Activated CD4-positive, alpha-beta T cell treated with anti-CD3 and anti-CD28 coated beads, Interleukin-2, amount 50 U/mL, for 1 hour (primary cell): ENCODE measurements at places on chromosomes 2 and 18.

DNA sequence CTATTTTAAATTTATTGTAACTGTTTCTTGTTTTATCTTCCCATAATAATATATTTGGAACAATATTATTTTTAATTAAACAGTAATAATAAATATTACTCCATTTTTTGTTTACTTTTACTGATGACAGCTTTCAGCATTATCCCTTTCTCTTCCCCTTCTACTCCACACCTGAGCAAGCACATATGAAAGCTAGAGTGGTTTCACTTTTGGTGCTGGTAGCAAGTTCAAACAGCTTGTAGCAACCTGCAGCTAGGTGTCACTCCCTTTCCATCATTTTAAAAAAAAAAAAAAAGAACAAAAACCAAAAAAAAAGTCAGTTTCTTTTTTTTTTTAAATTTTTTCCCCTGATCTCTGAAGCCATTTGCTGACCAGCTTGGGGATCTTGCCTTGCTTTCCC, 801.8 kb downstream of the CCDC85A start:
- DNase-seq: no peak

DNA sequence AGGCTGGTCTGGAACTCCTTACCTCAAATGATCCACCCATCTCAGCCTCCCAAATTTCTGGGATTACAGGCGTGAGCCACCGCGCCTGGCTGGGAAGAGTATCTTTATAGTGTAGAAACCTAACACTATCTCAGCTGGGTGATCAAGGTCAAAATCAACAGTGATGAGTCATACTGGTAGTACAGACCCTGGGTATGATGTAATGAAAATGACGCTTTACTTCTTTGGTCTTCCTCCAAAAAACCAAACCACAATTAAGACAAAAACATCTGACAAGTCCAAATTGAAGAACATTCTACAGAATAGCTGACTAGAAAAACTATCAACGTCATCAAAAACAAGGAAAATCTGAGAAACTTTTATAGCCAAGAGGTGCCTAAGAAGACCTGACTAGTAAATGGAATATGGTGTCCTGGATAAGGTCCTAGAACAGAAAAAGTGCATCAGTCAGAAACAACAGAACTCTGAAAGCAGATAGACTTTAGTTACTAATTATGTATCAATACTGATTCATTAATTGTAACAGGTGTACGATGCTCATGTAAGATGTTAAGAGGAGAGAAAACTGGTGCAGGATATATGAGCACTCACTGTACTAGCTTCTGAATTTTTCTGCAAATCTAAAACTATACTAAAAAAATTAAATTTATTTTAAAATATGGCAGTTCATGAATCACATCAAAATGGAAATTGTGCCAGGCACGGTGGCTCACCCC, 25.4 kb downstream of the PDCL3 start:
- peak; percentile 14 for DNase-seq

- DNase-seq: no peak
These were observed 3.5 kb downstream of the SLC4A3 start for GRCh38 chr2:219630770-219631405.

DNA sequence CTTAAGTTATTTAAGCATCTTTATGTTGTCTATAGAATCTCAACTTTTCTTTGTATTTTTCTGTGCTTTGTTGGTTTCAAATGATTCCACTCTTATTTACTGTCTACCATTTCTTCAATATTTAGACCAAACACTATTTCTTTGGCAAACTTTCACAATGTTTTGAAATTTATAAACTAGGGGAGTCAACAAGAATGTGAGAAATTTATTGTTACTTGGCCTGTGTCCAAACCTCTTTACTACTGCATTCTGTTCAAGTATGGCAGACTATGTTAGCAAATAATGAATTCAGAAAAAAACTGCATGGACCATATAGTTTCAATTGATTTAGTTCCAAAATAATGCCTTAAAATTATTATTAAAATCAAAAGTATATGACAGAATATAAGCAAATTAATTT, 470.2 kb downstream of the FBXO15 start:
- no peak for DNase-seq

DNA sequence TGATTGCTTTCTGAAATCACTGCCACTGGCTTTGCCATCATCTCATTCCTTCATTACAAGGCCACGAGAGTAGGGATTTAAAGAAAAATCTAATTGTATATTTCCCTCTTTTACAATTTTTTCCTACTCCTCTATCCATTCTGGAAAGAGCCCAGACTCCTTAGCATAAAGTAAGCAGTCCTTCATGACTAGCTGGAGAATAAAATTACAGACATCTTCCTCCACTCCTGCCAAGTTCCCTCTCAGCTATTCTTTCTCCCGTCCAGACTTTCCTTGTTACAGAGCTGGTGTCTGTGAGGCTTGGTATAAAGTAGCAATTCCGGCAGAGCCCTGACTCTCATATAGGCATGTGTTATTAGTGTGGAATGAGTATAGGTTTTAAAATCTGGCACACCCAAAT, 806.8 kb downstream of the PLCL1 start:
- DNase-seq: no peak

GRCh38 chr2:133303150-133303549, 265.1 kb downstream of the NCKAP5 start:
- no peak for DNase-seq

DNA sequence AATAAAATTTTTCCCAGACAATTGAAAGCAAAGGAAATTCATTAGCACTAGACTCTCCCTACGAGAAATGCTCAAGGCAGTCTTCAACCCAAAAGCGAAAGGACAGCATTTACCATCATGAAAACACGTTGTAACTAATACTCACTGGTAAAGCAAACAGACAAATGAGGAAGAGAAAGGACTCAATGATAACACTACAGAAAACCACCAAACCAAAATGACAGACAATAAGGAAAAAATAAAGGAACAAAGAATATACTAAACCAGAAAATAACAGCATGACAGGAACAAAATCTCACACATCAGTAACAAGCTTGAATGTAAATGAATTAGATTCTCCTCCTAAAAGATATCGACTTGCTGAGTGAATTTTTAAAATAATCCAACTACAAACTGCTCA, 190.7 kb downstream of the NOL4 start:
- no peak for DNase-seq

DNA sequence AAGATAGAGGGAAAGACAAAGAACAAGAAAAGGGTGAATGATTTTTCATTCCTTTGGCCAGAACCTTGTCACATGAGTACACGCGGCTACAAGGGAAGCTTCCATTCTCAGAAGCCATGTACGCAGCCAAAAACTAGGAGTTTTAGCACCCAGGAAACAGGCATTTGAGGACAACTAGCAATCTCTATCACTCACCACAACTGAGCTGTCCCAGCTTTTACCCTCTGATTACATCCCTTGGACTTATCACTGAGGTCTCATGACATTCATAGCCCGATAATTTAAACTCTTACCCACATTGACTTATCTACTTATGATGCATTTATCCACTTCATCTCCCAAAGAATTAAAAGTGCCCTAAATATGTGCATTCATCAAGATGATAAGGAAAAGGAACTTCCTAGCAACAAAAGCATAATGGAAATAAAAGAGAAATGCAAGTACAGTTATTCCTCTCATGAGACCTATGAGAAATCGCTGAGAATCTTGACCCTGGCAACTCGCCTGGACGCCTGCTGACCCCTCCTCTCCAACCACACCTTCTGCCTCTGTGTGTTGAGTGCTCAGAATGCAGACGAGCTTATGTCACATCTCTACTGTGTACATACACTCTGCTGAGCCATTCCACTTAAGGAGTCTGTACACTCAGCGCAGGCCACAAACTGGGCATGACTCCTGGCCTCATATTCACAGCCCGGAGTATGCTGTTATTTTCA, 28.7 kb upstream of the MFSD6 start:
- no peak for DNase-seq

DNA sequence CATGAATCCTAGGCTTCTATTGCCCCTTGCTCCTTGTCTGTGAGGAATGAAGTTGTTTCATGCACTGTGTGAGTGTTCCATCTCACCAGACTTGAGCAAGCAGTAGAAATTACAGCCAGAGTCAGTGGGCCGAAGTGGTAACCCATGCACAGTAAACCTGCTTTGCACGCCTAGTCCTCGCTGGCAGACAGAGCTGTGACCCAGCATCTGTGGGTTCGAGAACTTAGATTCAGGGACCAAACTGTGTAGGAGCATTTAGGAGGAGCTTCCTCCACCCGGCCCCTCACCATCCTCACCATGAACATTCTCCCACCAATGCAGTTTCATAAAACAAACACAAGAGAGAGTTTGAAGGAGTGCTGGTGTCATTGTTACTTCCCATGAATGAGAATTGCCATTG, 21.6 kb upstream of the TEX51 start:
- DNase-seq: no peak

GRCh38 chr2:216696321-216696720, 972 bp upstream of the IGFBP5 start:
- DNase-seq: no peak

DNA sequence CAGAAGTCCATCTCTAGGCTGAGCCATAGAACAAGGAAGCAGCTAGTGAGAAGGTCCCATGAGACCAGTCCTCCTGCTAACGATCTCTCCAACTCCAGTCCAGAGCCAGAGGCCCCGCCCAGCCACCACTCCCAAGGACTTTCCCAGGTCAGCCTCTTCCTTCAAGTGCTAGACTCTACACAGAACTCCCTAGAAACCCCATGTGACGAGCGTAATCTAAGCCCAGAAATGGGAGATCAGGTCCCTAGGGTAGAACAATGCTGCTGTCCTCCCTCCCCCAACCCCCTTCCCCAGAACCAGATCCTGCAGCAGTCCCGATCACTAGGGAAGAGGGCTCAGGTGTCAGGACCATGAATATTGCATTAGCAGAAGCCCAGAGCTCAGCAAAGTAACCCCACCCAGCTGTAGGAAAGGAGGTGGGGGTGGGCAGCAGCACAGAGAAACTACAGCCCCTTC, 6.9 kb downstream of the DCTN1 start:
- no peak for DNase-seq
